ENCODE measurements at places on chromosomes 1 and 21.

GRCh38 chr1:15479654-15480347 lies 3.9 kb downstream of the CELA2B start:
- DNase-seq = no peak

- no peak for DNase-seq
Observed at GRCh38 chr1:87603626-87604025, 274.9 kb downstream of the LMO4 start.

DNA sequence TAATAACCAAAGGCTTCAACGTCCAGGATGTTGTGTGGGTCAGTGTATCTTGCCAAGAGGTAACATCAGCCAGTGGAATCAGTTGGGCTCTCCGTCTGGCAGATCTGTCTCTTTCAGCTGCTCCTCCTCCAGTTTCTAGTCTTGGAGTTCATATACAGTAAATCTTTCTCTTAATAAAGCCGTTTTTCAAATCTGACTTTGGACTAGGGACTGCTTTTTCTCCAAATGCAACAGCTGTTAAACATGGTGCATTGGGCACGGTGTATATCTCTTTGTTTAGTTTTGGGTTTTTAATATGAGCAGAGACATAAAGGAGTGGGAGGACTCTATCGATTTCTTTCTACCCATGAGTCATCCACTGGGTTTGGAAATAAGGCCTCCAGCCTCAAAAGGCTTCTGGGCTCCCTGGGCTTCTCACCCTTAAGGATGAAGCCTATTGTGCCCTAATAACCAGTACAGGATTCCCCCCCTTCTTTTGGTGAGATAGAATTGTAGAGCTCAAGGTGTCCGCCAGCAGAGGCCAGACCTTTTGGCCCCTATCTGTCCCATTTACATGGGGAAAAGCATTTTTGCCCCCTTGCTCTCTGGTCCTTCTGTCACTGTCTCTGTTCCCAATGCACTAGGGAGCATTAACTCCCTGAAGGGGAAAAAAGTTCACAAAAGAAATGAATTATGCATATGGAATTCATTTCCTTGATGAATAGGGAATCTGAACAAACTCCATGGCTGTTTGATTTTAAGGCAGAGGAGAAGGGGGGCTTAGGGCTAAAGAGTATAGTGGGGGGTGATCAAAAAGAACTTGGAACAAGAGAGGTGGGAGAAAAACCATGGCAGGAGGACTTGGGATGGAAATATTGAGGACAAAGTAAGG lies 86.0 kb downstream of the PBX1 start:
- no peak for DNase-seq

- no peak for DNase-seq
Observed at GRCh38 chr1:233381806-233382205, 54.3 kb downstream of the MAP3K21 start.

DNA sequence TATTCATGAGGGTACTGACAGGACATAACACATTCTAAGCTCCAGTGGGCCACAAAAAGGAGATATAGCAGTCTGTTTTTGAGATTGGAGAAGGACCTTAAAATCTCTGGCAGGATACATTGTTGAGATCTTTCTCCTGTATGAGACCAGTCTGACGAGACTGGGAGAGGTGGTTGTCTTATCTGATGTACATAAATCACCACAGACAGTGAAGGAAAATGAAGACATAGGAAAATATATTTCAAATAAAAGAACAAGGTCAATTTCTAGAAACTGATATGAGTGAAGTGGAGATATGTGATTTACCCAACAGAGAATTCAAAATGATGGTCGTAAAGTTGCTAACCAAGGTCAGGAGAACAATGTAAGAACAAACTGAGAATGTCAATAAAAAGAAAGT lies 21.3 kb upstream of the EGLN1 start:
- no peak for DNase-seq

DNA sequence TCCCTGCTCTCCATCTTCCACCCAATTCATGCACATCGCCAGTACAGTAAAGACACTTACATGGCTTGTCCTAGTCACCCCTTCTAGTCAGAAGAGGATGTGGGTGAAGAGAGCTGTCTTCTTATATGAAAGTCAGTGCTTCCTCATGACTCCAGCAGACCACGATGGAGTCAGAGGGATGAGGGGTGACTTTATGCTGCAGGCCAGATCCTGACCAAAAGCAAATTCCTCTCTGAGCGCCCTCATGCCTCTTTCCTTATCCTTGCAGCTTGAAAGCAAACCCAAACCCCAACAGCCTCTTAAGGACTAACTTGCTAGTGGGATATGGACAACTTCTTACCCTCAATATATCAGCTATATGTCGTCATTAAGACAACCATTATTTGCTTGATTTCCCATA lies 348.2 kb upstream of the DUSP10 start:
- no peak for DNase-seq

GRCh38 chr21:37082856-37083528 lies 9.9 kb downstream of the TTC3 start:
- no peak for DNase-seq

- no peak for DNase-seq
Observed at GRCh38 chr1:25031966-25032667, 102.0 kb upstream of the RUNX3 start.

DNA sequence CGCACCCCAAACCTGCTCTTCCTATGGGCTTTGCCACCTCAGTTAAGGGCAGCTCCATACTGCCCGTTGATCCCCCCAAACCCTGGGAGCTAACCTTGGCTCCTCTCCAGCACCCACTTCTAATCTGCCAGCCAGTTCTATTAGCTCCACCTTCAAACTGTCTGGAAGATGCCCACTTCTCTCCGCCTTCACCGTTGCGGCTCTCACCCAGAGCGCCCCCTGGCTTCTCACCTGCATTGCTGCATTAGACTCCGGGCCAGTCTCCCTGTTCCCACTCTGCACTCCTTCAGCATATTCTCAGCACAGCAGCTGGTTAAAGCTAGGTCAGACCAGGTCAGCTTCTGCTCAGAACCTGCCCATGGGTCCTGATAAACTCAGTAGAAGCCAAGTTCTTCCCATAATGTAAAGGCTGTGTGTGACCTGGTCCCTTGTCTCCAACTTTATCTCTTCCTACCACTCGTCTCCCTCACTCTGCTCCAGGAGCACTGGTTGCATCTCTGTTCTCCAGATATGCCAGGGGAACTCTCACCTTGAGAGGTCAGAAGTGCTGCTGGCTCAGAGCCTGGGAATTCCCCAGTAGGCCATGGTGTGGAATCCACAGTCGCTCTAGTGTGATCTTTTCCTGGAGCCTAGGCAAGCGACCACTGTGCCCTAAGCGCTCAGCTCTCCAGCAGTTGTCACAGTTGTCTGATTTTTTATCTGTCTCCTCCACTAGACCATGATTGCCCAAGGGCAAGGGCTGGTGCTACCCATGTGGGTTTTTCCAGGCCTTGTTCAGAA lies 150.3 kb downstream of the HMGB4 start:
- DNase-seq = no peak

DNA sequence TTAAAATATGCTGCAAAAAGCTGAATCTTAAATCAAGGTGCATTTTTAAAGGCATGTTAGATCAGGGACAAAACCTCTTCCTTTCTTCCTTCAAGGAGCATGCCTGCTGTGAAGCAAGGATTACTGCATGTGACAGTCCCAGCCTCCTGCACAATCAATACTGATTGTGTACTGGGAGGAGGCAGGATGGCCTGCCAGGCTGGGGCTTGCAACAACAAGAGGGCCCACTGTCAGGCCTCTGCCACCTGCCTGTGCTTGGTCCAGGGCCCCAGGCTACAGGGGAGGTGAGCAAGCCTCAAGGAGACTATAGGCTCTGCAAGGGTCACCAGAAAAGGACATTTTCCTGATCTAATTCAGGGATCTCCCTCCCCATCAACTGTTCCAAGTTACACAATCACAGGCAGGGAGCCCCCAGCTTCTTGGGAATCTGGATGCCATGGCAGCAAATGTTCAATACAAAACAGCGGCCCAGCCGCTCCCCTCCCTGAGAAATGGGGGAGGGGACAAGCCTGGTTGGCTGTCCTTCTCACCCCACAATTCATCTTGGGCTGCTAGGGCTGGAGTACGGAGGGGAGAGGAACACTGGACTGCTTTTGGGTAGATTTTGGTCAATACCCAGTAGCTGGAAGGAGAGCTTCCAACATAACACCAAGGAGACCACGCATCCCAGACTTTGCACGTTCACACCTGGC lies 76.7 kb downstream of the SSBP3 start:
- DNase-seq = no peak

DNA sequence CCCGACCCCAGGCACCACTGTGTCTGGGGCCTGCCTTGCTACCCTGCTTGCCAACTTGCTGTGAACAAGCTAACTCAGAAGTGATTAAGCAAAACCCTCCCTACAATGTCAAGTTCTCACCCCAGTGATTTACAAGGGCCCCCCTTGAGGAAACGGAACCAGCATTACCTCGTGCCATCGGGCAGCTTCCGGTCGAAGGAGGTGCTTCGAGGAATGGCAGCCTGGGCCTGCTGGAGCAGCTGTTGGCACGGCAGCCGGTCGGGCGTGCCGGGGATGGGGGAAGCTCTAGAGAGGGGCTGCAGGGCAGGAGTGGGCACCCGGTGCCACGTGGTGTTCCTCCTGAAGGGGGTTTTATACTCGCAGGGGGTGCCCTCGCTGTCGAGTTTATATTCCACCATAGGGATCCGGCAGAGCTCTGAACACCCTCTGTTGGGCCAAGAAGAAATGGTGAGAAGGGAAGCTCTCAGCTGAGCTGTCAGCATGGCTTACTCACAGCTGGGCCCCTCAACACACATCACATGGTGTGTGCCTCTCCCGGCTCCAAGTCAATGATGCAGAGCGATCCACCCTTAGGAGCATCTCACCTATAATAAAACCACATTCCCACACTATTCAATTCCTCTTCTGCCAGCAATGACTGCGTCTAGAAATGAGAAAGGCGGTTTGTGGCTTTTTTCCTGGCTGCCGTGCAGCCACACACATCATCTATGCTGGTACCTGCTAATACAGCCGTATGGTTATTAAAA lies 184.4 kb downstream of the SIPA1L2 start:
- no peak for DNase-seq

DNA sequence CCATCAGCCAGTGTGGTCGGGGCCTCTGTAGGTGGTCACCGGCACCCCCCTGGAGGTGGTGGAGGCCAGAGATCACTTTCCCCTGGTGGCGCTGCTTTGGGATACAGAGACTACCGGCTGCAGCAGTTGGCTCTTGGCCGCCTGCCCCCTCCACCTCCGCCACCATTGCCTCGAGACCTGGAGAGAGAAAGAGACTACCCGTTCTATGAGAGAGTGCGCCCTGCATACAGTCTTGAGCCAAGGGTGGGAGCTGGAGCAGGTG lies 961 bp downstream of the RBM15 start:
- no peak for DNase-seq

GRCh38 chr1:65424573-65424889 lies 4.1 kb downstream of the LEPR start:
- no peak for DNase-seq

- DNase-seq = no peak
Observed at GRCh38 chr1:162632217-162632666, at the start of gene DDR2. Gene DDR2 (plus strand): TSS chr1:162632464. CDS start chr1:162719064, 86,600 bp downstream.

DNA sequence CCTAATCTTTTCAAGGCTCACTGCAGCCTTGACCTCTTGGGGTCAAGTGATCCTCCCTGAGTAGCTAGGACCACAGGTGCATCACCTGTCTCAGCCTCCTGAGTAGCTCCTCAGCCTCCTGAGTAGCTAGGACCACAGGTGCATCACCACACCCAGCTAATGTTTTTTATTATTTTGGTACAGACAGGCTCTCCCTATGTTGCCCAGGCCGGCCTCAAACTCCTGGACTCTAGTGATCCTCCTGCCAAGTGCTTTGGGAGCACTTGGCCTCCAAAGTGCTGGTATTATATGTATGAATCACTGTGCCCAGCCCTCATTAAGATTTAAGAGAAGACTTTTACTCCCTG lies 58.5 kb upstream of the S1PR1 start:
- DNase-seq = no peak

DNA sequence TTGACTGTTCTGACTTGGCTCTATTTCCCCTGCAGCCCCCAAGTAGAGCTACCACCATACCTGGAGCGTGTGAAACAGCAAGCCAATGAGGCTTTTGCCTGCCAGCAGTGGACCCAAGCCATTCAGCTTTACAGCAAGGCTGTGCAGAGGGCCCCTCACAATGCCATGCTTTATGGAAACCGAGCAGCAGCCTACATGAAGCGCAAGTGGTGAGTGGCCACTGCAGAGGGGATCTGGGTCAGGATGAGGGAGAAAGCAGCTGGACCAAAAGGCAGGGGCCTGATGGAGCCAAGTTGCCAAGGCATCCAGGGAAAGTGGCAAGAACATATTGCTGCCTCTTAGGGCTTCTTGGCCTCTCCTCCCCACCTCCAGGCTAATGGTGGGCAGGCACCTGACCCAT lies 24.1 kb upstream of the TMEM222 start:
- DNase-seq = no peak

GRCh38 chr1:236117710-236118109 lies 24.6 kb upstream of the GPR137B start:
- DNase-seq = no peak

- DNase-seq = no peak
Observed at GRCh38 chr1:23696335-23696989, 4.9 kb downstream of the RPL11 start.

GRCh38 chr1:920521-920920 lies 3.2 kb upstream of the SAMD11 start:
- DNase-seq = no peak

GRCh38 chr1:239997515-239998311 lies 94.0 kb upstream of the FMN2 start:
- no peak for DNase-seq

DNA sequence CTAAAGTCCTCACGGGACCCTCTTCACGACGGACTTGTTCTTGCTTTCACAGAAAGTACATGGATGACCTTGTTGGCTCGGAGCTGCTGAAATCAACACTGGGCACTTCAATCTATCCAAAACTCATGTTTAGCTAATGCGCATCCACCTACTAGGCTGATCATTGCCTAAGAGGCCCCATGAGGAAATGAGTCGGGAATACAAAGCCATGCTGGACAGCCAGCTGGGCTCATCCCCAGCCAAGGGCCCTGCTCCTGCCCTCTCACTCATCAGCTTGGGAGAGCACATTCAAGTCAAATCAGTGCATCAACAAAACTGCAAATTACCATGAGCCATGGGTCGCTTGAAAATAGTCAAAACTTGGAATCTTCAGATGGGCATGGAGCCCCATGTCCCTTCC lies 14.8 kb upstream of the HEYL start:
- no peak for DNase-seq

DNA sequence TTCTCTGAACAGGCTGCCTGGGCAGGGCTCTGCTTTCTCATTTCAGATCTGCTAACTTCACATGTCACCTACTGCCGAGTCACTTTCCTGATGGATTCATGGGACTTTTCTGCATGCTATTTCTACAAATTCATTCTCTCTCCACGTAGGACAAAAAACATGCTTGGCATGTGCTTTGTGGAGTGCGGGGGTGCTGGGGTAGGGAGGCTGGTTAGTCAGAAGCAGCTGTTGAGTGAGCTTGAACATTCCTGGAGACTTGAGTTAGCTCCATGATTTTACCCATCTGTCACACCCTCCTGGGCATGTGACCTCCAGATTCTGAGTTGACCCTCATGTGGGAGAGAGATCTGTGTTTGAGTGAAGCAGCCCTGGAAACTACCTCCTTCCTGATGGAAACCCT lies 71.4 kb downstream of the UCK2 start:
- DNase-seq = no peak

DNA sequence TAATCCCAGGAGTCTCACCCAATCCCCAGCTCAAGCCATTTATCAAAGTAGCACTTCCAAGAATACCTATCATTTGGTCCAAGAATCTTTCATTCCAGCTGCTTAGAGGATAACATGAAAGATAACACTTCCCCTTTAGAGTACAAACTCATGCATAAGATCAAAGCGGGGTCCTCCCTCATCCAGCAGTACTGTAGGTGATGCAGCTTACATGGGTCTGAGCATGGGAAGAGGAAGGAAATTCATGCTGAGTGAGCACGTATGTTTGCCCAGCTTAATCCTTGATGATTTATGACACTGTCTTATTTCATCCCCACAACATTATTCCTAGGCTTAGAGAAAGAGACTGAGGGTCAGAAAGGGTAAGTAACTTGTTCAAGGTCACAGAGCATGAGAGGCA lies 167.1 kb upstream of the GJB5 start:
- DNase-seq = no peak
